ENCODE measurements at places on chromosomes 16 and 17. TPM values are rescaled to one million over a fixed set of nuclear protein-coding genes. Genes with fewer than 3 reads are reported as not detected.

DNA sequence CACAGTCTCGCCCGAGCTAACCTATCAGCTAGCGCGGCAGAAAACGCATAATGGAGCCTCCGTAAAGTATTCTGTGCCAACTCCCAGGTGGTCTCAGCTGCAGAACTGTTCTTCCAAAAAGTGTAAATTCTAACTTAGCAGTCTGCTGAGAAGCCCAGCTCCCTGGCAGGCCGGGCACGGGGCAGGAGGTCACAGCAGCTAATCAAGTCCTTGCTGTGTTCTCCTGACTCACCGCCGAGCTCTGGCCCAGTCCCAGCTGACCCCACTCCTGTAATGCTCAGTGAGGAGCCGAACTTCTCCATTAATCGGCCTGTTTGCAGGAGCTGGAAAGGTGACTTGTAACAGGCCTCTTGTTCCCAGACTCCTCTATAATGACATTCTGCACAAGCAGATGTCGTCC is 193.3 kb downstream of the IRX3 start:
- DNase-seq = no peak

The RUNDC3A gene
- 1.0 TPM for total RNA-seq

- DNase-seq = peak; percentile 4
These were observed 542 bp downstream of the SLC39A11 start for GRCh38 chr17:73091770-73092522.

The FNDC8 gene
- total RNA-seq = not detected

- DNase-seq = no peak
These were observed 193.9 kb upstream of the SOX9 start for GRCh38 chr17:71926746-71927398.

- no peak for DNase-seq
These were observed 56.0 kb downstream of the IQCK start for GRCh38 chr16:19774024-19774423.

The NECAB2 gene
- not detected for total RNA-seq

The CANT1 gene
- total RNA-seq = 57.0 TPM

The PRM1 gene
- total RNA-seq = not detected

DNA sequence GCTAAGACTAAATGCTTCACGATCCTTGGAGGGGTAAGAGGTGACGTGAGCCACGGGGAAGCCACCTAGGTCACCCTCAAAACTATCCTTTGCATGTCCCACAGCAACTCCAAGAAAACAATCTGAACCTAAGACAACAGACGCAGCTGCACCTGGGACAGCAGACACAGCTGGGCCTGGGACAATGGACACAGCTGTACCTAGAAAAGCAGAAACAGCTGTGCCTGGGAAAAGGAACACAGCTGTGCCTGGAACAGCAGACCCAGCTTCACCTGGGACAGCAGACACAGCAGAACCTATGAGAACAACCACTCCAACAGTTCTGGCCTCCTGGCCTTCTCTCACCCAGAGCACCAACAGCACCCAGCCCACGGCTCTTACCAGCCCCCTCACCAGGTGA is 11.7 kb upstream of the CD300LD start:
- no peak for DNase-seq

GRCh38 chr17:64164596-64165285 is 34.8 kb upstream of the ERN1 start:
- DNase-seq = no peak

The FOXF1 gene
- not detected for total RNA-seq

The SP6 gene
- total RNA-seq = 0.16 TPM

GRCh38 chr16:30509081-30509765 is 17.1 kb downstream of the ZNF768 start:
- DNase-seq = no peak

The PPL gene
- not detected for total RNA-seq

DNA sequence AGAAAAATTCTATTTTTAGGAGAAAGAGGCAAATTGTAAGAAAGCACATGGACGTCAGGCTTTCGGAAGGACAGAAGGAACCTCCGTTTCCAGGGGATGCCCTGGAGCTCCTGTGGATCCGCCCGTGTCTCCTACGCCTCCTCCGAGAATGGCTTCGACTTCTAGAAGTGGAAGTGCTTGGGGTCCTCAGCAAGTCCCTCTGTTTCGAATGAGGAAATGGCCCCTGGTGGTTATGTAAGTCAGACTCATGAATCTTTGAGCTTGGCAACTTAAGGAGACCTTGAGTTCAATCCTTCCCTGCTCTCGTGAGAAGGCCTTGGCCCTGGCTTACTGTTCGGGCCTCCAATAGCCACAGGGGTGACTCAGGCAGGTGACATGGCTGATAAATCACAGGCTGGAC is 38.9 kb downstream of the COX4I1 start:
- DNase-seq = no peak

The NEK8 gene
- total RNA-seq = 5.3 TPM

The CHST4 gene
- not detected for total RNA-seq

The MLX gene
- total RNA-seq = 60.5 TPM

DNA sequence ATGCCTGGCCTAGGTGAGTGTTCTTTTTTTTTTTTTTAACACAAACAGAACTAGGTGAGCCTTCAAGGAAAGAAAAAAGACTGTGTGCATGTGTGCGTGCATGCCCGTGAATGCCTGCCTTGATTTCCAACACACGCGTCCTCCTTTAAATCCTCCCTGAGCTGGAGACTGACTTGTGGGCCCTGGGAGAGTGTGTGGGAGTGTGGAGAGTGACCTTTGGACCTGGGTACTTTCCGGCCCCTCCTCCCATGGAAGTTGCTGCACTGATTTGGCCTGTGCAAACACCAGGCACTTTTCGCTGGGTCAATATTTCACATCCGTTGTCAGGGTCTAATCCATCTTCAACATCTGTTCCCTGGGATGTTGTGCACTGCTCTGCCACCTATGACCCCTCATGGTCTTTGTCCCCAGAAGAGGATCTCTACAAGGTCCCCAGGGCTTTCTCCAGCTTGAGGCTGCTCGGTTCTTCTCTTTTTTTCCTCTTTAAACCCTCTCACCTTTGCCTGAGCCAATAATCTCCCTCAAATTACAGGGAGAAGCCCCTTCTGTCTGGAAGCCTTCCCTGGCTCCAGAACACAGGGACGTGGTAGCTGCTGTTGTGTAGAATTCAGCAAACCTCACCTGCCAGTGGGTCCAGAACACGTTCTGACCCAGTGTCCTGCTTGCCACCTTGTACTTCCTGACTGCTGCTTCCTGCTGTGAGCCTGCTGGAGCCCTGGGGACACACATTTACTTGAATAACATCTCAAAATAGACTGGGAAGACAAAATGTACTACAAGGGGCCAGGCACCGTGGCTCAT is 20.8 kb upstream of the ATP5MC1 start:
- DNase-seq = no peak

DNA sequence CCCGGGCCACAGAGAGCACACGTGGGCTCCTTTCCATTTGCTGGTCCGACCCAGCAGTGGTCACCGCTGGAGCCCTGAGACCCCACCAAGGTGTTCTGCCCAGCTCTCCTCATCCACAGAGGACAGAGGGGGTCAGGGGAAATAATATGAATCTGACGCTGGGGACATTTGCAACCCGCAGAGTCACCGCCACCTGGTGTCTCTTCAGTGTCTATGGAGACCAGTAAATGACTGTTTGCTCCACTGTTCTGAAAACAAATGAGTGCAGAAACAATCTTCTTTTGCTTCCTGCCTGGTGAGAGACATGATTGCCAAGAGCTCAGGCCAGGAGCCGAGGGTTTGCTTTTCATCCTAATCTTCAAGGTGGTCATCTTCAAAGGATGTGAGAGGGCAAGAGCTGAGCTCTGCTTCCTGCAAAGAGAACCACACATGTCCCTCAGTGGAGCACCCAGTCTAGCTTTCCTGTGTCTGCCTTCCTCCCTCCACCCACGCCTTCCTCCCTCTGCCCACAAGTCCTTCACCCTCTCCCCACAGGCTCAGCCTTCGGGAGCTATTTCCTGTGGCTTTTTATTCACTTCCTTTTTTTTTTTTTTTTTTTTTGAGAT is 14.7 kb upstream of the KLHDC4 start:
- DNase-seq = peak; percentile 46

- peak; percentile 43 for DNase-seq
These were observed 14.8 kb downstream of the DNAI2 start for GRCh38 chr17:74288785-74289184.

The BAHCC1 gene
- not detected for total RNA-seq

DNA sequence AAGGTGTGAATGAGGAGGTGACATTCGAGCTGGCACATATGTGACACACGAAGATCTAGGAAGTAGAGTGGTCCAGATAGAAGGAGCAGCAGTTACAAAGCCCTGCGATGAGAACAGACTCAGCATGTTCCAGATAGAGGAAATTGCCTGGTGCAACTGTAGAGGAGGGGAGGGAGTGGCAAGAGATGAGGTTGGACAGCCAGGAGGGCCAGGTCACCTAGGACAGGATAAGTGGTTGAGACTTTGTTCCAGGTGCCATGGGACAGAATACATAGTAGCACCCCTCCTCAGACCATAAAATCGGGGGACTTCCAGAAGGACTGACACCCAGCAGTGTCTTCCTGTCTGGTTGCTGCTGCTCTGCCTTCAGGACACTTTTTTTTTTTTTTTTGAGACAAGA is 11.0 kb upstream of the CENPT start:
- no peak for DNase-seq

The SLC5A10 gene
- total RNA-seq = not detected

The TEX19 gene
- total RNA-seq = 0.41 TPM

The CES3 gene
- 6.8 TPM for total RNA-seq

Data from activated naive CD4-positive, alpha-beta T cell treated with anti-CD3 and anti-CD28 coated beads, Interleukin-2, amount 50 U/mL, for 72 hours (primary cell).